ENCODE measurements at places on chromosomes 3 and 15. TPM values are rescaled to one million over a fixed set of nuclear protein-coding genes. Genes with fewer than 3 reads are reported as not detected.

TRH gene
- 0.44 TPM for polyA plus RNA-seq

DNA sequence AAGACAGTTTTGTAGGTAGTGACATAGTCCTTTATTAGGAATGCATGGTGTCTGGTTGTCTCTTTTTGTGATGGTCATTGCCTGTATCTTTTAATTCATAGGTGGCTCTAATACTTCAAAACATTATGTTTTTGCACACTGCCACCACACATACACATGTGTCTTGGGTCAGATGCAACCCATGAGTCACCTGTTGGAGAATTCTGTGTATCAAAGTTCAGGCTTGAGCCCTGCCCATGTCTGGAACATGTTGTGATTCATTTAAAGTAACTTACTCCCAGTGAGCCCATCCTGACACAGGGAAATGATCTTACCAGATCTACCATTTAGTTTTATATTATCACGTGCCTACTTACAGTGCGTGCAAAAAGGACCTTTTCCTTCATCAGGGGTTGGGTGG lies 142.7 kb downstream of the GHSR start:
- DNase-seq: no peak

GRCh38 chr3:154089421-154090420 lies 31.5 kb upstream of the ARHGEF26 start:
- DNase-seq: no peak

PLXND1 gene
- polyA plus RNA-seq: 153 TPM

GRCh38 chr3:179391906-179392305 lies 44.4 kb downstream of the MFN1 start:
- no peak for DNase-seq

- DNase-seq: no peak
Measured at GRCh38 chr15:88401251-88401995, 65.8 kb downstream of the MRPL46 start.

KLHL18 gene
- 14.7 TPM for polyA plus RNA-seq

GRCh38 chr3:146507331-146508120 lies 36.9 kb downstream of the PLSCR1 start:
- DNase-seq: no peak

DNA sequence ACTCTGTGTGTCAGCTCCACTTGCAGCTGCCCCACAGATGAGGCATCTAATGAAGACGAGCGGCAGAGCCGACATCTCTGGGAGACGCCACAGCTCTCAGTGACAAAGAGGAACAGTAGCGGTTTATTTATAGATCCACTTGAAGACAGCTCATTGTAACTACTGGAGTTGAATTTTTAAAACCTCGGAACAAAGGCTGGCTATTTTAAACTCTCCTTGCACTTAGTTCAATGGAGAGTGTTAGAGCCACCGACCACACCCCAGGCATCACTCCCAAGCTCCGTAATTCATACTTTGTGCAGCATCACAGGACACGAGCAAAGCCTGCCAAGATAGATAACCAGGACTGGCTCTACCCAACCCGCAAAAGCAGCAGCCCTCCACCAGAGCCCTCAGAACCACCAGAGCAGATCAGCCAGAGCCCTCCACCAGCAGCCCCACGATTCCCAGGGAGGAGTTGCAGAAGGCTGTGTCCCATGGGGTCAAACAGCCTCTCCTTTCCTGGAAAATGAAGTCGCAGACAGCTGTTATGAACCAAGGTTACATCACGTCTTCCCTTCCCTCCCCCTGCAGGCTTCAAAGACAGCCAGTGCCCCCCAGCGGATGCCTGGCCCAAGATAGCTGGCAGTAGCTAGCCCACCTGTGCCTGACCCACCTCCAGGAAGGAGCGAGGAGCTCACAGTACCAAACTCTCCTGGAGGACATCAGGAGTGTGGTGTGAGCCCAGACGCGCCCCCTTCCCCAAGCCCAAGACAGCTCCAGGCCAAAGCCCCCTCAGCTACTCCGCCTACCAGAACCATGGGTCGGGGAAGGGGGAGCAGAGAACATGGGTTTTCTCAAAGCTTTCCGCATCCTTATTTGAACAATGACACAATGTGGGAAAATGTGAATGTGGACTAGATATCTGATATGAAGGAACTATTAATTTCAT lies 45.7 kb downstream of the POC1A start:
- no peak for DNase-seq
